ENCODE measurements at places on chromosomes 5 and 9. TPM values are rescaled to one million over a fixed set of nuclear protein-coding genes. Genes with fewer than 3 reads are reported as not detected.

The SVEP1 gene
- 3.1 TPM for polyA plus RNA-seq

The RMI1 gene
- polyA plus RNA-seq = 12.5 TPM

The SMIM33 gene
- not detected for polyA plus RNA-seq

The NAIP gene
- 26.7 TPM for polyA plus RNA-seq

The FAM151B gene
- polyA plus RNA-seq = 3.7 TPM

The PRDM9 gene
- polyA plus RNA-seq = not detected

The SH3PXD2B gene
- polyA plus RNA-seq = 64.8 TPM

The GCNT1 gene
- 1.9 TPM for polyA plus RNA-seq

The SLIT3 gene
- polyA plus RNA-seq = 22.5 TPM

The PRSS3 gene
- 16.7 TPM for polyA plus RNA-seq

The SHC3 gene
- 50.3 TPM for polyA plus RNA-seq

The CMBL gene
- polyA plus RNA-seq = 35.1 TPM

The PCDHB12 gene
- 4.9 TPM for polyA plus RNA-seq

The PKD2L2 gene
- 0.21 TPM for polyA plus RNA-seq

The HTR1A gene
- 6.4 TPM for polyA plus RNA-seq

The OMD gene
- polyA plus RNA-seq = 1.4 TPM

The SCGB3A1 gene
- not detected for polyA plus RNA-seq
